IMR-90 (cell line): ENCODE measurements at places on chromosomes 13 and 19.

GRCh38 chr19:23415561-23416191, 20.4 kb upstream of the ZNF91 start:
- no peaks in the 10 kb centered on the region for H3K36me3 ChIP-seq
- H3K4me1 ChIP-seq: no peaks in the 10 kb centered on the region
- DNase-seq: no peak
- peak overlapping the region; percentile 28 for H3K4me3 ChIP-seq

DNA sequence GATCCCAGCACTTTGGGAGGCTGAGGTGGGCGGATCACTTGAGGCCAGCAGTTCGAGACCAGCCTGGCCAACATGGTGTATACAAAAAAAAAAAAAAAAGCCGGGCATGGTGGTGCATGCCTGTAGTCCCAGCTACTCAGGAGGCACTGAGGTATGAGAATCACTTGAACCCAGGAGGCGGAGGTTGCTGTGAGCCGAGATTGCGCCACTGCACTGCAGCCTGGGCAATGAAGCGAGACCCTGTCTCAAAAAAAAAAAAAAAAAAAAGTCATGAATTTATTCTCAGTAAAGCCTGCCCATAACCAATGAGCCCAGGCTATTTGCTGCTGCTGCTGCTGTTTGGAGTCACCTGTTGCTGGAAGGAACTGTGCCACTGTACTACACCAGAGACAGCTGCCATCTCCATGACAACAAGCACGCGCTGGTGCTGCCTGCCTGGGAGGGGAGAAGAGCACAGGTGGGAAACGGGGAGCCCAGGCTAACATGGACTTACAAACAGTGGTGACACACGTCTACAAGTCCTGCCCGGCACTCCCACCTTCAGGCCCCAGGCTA, 11.3 kb downstream of the ZFR2 start:
- no peaks in the 10 kb centered on the region for H3K36me3 ChIP-seq
- no peak overlapping the region for H3K27ac ChIP-seq
- H3K27me3 ChIP-seq: peaks cover 33% of the 10 kb centered on the region
- no peaks in the 10 kb centered on the region for H3K4me1 ChIP-seq
- H3K4me3 ChIP-seq: no peak overlapping the region
- no peak for DNase-seq

DNA sequence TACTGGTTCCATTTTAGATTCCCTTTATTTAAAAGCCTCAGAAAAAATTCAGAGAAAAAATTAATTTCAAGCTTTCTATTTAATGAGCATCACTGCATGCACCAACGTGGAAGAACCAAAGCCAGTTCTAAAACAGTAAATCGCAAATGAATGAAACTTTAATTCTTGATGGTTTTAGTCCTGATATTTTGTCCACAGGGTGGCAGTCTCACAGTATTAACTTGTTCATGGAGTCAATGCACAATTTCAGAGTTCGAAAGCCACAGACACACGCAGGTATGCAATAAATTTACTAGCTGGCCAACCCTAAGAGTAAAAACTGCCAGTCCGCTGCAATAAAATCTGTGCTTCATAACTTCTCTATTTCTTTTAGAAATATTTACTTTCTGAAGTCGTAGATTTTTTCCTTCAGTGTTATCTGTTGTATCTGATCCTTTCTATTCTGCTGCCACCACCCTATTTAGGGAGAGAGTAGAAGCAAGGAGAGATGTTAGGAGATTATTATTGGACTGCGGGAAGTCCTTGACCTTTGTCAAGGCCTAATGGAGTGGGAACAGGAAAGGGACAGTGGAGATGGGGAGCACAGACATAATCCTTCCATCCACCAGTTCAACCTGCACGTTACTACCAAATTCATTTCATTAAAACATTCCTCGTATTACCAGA, 7.0 kb upstream of the WBP4 start:
- peak; percentile 64 for DNase-seq
- H3K4me1 ChIP-seq: peaks cover 14% of the 10 kb centered on the region
- H3K27me3 ChIP-seq: no peaks in the 10 kb centered on the region

GRCh38 chr19:11279505-11280236, 16.3 kb upstream of the TSPAN16 start:
- no peaks in the 10 kb centered on the region for H3K36me3 ChIP-seq
- H3K27me3 ChIP-seq: peaks cover 5% of the 10 kb centered on the region
- no peak overlapping the region for H3K27ac ChIP-seq
- no peak overlapping the region for H3K4me3 ChIP-seq

DNA sequence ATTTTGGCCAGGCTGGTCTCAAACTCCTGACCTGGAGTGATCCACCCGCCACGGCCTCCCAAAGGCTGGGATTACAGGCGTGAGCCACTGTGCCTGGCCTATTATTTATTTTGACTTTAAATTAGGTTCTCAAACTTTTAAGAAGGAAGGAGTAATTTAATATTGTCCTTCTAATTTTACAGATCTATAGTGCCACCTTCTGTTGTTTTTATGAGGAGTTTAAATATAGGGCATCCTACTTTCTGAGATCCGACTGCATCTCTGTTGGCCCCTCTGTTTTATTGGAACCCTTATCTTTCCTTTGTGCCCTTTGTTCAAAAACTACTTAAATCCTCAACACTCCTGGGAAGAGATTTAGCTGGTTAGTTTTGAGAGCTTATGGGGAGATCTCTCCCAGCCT, 25.4 kb upstream of the ZMYM5 start:
- H3K4me1 ChIP-seq: no peaks in the 10 kb centered on the region
- DNase-seq: peak; percentile 38
- H3K27ac ChIP-seq: no peak overlapping the region

DNA sequence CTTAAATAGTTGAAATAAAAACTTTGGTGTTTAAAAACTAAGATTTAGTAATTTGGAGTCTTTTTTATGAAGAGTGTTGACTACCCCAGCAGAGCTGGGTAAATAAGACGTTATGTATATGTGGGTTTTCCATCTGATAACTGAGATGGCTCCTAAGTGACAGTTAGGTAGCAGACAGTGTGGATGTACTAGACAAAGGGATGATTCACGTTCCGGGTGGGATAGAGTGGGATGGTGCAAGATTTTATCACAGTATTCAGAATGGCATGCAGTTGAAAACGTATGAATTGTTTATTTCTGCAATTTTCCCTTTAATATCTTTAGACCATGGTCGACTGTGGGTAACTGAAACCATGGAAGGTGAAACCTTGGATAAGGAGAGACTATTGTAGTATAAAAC, 50.4 kb downstream of the NAA16 start:
- DNase-seq: peak; percentile 19
- H3K36me3 ChIP-seq: peaks cover 20% of the 10 kb centered on the region
- H3K27ac ChIP-seq: no peak overlapping the region
- no peak overlapping the region for H3K4me3 ChIP-seq

DNA sequence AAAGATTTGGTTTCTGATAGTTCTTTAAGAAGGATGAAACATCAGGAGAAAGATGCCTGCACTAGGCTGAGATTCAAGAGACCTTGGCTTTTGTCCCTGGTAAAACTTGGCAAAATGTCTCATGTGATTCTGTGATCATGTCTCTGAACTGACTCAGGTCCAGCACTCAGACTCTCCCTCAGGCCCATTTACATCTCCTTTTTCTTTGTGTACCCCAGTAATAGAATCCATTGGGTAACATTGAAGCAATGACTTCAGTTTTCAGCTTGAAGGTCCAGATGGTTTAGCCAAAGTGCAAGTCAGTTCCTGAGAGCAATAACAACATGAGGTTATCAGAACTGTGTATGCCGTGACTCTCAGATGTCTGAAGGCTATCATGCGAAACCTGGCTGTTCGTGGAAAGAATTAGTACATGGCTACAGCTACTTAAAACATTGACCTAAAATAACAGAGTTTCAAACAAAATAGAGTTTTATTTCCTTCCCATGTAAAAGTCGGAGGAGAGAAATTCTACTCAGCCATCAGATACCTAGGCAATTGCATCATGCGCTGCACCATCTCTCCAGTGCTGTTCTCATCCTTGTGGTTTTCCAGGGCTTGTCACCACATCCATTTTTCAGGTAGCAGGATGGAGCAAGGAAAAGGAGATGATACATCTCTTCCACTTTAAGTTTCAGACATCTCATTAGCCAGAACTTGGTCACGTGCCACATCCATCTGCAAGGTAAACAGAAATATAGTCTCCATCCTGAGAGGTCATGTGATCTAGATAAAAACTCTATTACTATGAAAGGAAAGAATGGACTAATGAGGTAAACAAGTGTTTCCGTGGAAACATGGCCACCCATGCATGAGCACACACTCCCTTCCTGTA, 117.3 kb downstream of the POSTN start:
- H3K4me3 ChIP-seq: no peak overlapping the region
- H3K4me1 ChIP-seq: peaks cover 5% of the 10 kb centered on the region
- H3K27me3 ChIP-seq: no peaks in the 10 kb centered on the region
- DNase-seq: peak; percentile 66

- no peak overlapping the region for H3K27ac ChIP-seq
- peaks cover 64% of the 10 kb centered on the region for H3K27me3 ChIP-seq
- no peak for DNase-seq
- no peaks in the 10 kb centered on the region for H3K36me3 ChIP-seq
These were observed 9.3 kb upstream of the PEAK3 start for GRCh38 chr19:2291185-2291751.

DNA sequence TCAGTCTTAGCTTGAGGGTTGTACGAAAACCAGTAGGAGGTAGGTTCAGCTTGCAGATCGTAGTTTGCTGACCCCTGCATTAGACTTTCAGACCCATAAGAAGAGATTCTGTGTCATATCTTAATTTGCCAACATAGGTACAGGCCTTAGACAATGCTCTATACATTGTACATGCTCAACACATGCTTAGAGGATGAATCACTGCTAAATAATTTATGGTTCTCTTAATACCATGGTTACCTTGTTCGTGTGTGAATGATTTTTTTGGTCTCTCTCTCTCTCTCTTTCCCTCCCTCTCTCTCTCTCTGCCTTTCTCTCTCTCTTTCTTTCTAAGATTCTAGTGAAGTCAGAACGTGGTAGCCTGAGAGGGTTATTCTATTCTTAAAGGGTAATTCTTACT, 112.2 kb downstream of the FGF14 start:
- H3K36me3 ChIP-seq: no peaks in the 10 kb centered on the region
- H3K27ac ChIP-seq: no peak overlapping the region
- H3K4me1 ChIP-seq: peaks cover 4% of the 10 kb centered on the region
- H3K27me3 ChIP-seq: peaks cover 3% of the 10 kb centered on the region; the same call in 1 of the 2 replicates
- H3K4me3 ChIP-seq: no peak overlapping the region

DNA sequence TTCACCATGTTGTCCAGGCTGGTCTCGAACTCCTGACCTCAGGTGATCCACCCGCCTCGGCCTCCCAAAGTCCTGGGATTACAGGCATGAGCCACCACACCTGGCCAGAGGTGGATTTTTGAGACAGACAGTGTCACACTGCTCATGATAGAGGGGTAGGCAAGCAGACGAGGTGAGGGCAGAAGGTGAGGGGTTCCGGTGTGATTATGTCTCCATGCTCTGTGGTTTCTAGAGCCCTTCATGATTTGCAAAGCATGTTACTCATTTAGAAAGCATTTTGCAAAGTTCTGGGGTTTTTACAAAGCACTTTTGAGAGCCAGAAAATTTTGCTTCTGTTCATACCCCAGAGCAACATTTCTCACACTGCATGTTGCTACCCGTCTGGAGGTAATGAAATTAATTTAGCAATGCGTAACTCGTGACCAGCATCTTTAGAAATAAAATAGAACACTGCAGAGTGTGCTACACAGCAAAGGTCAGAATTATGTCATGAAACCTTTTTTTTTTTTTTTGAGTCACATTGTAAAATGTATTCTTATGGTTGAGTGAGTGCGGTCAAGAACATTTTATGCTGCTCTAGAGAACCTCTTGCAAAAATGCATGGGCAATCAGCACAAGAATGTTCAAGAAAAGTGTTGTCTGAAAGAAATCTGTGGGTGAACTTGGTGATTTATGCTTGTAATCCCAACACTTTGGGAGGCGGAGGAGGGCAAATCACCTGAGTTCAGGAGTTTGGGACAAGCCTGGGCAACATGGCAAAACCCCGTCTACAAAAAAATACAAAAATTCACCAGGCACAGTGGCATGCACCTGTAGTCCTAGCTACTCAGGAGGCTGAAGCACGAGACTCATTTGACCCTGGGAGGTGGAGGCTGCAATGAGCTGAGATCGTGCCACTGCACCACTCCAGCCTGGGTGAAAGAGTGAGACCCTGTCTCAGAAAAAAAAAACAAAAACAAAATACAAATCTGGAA, 58.0 kb downstream of the MAP4K1 start:
- DNase-seq: no peak
- H3K4me1 ChIP-seq: no peaks in the 10 kb centered on the region
- H3K27ac ChIP-seq: no peak overlapping the region
- no peaks in the 10 kb centered on the region for H3K36me3 ChIP-seq
- H3K4me3 ChIP-seq: no peak overlapping the region

GRCh38 chr19:35290381-35291127, 1.4 kb upstream of the MAG start:
- H3K27me3 ChIP-seq: peaks cover 25% of the 10 kb centered on the region
- DNase-seq: no peak
- H3K36me3 ChIP-seq: no peaks in the 10 kb centered on the region
- H3K4me3 ChIP-seq: no peak overlapping the region

- H3K36me3 ChIP-seq: peaks cover 4% of the 10 kb centered on the region
- no peak overlapping the region for H3K27ac ChIP-seq
- no peak overlapping the region for H3K4me3 ChIP-seq
- H3K4me1 ChIP-seq: peaks cover 10% of the 10 kb centered on the region
These were observed 47.7 kb downstream of the FNDC3A start for GRCh38 chr13:49023431-49023830.

DNA sequence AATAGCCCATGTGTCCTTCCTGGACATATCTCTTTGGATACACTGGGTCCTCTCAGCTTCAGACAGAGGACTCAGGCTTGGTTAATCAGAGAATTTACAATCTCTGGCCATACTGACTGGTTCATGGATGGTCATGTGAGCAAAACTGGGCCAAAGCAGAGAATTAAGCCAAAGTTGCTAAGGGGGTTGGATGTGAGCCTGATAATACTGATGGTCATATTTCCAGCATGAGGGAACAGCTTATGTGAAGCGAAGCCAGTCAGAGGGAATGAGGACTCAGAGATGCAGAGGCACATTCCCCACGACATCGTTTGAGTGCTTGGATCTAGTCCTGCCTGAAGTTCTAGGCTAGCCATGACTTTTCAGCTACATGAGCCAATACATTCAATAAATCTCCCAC, 22.0 kb upstream of the LRRC4B start:
- H3K27me3 ChIP-seq: peaks cover 4% of the 10 kb centered on the region; the same call in 1 of the 2 replicates
- no peak overlapping the region for H3K4me3 ChIP-seq
- H3K27ac ChIP-seq: no peak overlapping the region
- no peak for DNase-seq
- no peaks in the 10 kb centered on the region for H3K4me1 ChIP-seq

- no peaks in the 10 kb centered on the region for H3K27me3 ChIP-seq
- no peaks in the 10 kb centered on the region for H3K4me1 ChIP-seq
- H3K27ac ChIP-seq: no peak overlapping the region
- no peak for DNase-seq
These were observed 196.7 kb downstream of the TBC1D4 start for GRCh38 chr13:75285310-75285709.

- H3K36me3 ChIP-seq: no peaks in the 10 kb centered on the region
- H3K27ac ChIP-seq: no peak overlapping the region
- H3K4me3 ChIP-seq: no peak overlapping the region
- peaks cover 58% of the 10 kb centered on the region for H3K27me3 ChIP-seq
- DNase-seq: no peak
These were observed 2.2 kb downstream of the ARHGEF7 start for GRCh38 chr13:111117289-111117688.
